ENCODE measurements at places on chromosomes 16 and 17.

DNA sequence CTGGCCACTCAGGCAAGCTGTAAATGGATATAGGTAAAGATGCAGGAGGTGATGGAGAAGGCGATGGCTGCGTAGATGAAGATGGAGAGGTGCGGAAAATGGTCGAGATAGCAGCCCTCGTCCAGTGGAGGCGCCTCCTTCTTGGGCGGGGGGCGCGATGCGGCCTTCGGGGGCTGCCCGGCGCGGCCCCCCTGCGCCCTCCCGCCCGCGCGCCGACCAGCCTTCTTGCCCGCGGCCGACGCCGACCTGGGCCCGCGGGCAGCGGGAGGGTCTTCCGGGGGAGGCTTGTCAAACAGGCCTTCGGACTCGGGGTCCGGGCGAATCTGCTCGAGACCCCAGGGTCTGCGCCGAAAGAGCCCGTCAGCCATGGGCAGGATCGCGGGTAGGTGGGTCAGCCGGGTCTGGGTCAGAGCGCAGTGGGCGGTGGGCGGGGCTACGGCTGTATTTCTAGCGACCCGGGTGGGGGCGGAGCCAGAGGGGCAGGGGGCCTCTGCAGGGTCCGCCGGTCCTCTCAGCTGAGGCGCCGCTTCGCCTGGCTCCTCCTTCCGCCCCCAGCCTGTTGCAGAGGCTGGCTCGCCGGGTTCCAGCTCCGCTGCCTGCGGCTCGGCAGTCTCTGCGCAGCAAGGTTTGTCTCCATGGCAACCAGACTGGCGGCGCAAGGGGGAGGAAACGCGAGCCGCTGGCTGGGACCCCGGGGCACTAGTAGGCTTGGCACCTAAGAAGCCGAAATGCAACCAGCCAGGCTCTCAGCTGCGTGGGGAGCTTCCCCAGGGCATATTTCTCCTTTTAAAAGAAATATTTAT lies 14.4 kb downstream of the MIS12 start:
- DNase-seq = peak; percentile 80

DNA sequence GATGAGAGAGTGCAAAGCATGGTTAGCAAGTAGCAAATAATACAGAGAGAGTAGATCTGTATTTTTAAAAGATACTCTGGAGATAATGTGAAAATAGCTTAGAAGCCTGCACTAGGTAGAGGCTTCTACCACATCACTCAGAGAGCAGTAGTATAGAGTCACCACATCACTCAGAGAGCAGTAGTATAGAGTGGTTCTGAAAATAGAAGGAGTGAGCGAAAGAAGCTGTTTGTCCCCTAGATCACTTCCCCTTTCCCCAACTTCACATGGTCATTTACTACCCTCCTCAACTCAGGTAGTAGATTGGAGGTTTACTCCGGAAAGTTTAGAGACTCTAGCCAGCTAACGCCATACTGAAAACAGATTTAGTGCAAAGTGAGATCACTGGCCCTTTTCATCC lies 17.1 kb downstream of the DGKE start:
- DNase-seq = no peak

DNA sequence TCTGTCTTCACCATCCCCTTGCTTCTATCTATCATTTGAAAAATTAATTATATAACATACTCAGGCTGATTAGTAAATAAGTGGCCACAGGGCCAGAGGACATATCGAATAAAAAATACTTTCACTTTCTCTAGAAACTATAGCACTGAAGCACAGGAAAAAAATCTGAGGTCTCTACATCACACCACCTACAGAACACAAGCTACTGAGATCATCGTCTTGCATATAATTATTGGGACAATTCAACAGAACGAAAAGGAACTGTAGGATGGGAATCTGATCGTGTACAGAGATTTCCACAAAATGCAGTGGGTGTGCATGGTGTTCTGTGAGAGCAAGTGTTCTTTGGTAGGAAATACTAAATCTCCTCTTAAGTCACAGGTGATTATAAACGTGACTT lies 289.6 kb upstream of the ERCC4 start:
- no peak for DNase-seq

GRCh38 chr16:71840052-71840451 lies 5.7 kb upstream of the ATXN1L start:
- no peak for DNase-seq

DNA sequence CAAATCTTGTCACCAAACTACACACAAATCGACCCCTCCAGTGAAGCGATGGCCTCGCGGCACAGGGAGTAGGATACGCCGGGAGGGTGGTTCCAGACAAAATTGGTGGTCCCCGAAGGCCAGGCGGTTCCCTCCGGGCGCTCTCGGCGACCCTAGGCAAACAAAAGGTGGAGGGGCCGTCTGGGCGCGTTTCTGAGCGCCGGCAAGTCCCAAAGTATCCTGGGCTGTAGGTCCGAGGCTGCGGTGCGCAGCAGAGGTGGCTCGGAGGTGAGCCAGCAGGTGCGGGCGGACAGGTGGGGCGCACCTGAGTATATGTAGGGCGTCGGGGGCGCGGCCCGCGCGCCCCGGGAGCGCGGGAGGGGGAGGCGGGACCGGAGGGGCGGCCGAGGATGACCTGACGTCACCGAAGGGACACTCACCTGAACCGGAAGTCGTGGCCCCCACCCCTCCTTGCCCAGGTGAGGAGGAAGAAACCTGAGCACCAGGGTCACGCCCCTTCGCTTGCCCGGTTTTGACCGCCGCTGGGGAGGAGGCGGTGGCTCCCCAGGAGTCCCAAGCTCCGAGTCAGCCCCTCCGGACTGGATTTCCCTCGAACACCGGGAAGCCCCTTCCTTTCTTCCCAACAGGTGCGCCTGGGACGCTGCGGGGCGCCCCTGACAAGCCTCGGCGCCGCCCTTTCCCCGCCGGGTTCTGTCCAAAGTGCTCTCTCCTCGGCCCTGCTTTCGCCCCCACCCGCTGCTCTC lies at the start of gene CLDN7:
Gene CLDN7 (minus strand): TSS at position 287 of the 743 bp plus-strand sequence. CDS start 435 bp downstream, outside the sequence.
- DNase-seq = no peak

GRCh38 chr16:50972876-50973275 lies 178.2 kb downstream of the SALL1 start:
- no peak for DNase-seq

DNA sequence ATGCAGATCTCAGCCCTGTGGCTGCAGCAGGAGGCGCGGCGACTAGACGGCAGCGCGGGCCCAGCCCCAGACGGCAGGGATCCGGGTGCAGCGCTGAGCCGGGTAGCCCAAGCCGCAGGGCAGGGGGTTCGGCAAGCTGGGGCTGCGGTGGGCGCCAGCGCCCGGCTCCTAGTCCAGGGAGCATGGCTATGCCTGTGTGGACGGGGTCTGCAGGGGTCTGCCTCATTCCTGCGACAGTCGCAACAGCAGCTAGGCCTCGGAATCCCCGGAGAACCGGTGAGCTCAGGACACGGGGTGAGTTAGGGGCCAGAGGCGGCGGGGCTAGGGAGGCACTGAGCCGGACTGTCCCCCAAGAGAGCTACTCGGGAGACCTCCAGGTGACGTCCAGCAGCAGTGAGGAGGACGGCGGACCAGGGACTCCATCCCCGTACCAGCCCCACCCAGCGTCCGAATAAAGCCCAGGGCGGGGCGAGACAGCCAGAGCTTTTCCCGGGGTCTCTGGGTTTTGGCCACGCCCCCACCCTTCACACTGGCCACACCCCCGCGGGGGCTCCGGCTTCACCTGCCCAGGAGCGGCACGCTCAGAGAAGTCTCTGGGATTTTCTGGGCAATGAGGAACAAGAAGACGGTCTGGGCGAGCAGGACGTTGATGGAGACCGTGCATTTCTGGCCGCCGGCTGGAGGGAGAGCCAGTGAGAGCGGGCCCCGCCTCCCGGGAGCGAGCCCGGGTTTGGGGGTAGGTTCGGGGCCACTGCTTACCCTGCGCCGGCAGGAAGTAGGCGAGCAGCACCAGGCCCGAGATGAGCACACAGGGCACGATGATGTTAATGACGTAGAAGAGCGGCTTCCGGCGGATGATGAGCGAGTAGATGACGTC lies 1.1 kb downstream of the C17orf107 start:
- DNase-seq = no peak

DNA sequence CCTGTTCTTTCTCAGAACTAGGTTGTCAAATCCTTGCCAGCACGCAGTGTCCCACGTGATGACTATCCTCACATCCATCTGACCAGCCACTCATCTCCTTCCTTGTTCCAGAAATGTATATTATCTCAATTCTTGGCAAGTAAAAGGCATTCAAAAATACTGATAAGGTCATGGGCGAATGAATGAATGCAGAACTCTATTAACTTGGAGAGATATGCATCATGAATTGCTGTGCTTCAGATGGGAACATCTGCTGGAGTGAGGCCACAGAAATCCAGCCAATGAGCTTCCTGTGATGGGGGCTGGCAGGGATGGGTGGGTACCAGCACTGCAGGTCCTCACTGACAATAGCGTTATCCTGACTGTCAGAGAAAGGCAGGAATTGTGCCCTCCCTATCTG lies 19.0 kb downstream of the FAHD1 start:
- DNase-seq = no peak

GRCh38 chr17:59533694-59534093 lies 31.7 kb upstream of the DHX40 start:
- DNase-seq = no peak
